ENCODE measurements at places on chromosomes 16 and 17.

- no peak for DNase-seq
Measured at GRCh38 chr17:70426752-70427151, 257.4 kb downstream of the KCNJ2 start.

DNA sequence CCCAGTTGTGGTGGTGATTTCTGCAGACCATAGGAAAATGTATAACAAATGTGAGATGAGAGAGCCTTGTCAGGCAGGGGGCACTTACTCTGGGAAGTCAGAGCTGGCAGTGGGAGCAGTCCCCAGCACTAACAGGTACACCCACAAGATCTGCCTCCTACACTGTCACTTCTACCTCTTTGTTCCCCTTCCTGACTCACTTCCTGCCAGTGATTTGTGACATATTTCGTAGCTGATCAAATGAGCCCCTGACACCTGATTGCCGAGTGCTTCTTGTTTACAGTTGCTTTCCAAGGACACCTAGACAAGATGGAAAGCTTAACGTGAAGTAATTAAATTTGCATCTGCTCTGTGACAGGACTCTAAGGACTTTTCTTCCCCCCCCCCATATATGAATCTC lies 40.5 kb downstream of the FTO start:
- DNase-seq: no peak

GRCh38 chr17:62655656-62656055 lies 28.2 kb downstream of the MRC2 start:
- no peak for DNase-seq

DNA sequence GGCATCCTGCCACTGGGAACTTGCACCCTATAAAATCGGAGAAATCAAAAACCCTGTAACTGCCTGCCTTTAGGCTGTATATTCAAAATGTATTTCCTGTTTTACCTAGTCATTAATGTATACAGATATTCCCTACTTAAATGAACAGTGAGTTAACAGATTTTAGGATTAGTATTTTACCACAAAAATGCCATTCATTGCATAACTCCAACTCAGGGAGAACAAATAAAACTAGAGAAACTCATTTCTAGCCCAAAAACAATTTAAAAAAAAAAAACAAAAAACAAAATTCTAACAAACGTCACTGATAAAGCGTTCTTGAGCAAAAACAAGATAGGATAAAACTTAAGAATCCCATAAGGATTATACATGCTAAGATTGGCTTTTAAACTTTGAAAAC lies 3.7 kb upstream of the DHX33 start:
- DNase-seq: no peak

- no peak for DNase-seq
Measured at GRCh38 chr16:31664683-31665482, 137.2 kb downstream of the AHSP start.

DNA sequence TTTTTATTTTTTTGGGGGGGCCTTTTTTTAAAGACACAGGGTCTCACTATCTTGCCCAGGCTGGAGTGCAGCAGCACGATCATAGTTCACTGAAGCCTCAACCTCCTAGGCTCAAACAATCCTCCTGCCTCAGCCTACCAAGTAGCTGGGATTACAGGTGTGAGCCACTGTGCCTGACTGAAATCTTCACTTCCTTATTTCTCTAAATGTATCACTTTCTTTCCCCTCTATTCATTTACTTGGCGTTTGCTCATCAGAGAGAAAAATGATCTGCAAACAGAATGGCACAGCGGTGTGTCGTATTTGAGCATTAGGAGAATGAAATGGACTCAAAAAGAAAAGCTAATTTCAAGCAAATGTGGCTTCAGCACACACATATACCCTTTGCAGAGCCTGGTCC lies 44.3 kb upstream of the CDH5 start:
- DNase-seq: no peak

- DNase-seq: no peak
Measured at GRCh38 chr16:27232901-27233625, 29.7 kb downstream of the KDM8 start.

DNA sequence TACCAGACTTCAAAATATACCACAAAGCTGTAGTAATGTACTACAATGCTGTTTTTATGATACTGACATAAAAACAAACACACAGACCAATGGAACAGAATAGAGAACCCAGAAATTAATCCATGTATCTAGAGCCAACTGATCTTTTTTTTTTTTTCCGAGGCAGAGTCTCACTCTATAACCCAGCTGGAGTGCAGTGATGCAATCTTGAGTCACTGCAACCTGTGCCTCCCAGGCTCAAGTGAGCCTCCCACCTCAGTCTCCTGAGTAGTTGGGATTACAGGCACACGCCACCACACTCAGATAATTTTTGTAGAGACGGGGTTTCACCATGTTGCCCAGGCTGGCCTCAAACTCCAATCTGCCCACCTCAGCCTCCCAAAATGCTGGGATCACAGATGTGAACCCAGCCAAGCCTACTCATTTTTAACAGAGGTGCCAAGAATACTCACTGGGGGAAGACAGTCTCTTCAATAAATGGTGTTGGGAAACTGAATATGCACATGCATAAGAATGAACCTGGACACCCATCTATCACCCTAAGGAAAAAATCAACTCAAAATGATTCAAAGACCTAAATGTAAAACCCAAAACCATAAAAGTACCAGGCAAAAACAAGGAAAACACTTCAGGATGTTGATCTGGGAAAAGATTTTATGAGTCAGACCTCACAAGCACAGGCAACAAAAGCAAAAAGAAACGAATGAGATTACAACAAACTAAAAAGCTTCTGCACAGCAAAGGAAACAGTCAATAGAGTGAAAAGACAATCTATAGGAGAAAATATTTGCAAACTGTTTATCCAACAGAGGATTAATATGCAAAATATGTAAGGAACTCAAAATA lies 63.1 kb downstream of the STX8 start:
- DNase-seq: no peak

Data from effector memory CD4-positive, alpha-beta T cell (primary cell).